Spleen (tissue), 13 donors: ENCODE measurements at places on chromosomes 16 and 17. TPM values are rescaled to one million over a fixed set of nuclear protein-coding genes. Genes with fewer than 3 reads are reported as not detected.

DNA sequence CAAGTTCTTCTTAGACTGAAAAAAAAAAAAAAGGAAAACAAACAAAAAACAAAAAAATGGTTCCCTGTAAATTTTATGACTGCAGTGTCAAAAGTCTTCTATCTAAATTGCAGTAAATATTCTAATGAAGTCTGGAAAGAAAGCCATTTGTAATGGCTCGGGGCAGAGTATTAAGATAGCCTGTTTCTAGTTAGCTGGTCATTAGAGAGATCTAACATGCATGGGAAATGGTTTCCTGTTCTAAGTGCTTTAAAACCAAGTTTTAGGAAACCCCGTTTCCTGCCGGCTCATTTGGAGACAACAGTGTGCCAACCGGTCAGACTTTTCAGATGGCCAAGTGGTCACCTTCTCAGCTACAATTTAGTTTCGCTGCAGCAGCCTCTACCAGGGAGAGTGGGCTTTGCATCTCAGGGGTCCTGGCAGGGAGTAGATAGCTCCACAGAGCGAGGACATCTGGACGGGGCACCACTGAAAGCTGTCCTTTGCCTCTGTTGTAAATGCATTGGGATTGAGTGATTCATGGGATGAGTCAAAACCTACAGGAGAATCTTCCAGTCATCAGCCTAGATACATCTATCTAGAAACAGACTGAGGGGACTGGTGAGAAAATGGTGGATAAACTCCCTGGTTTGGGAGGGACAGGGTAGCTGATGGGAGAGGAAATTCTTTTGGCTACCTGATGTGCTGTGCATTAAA, 473.2 kb upstream of the SALL1 start:
- no peak for DNase-seq

- peak; percentile 77 for DNase-seq
Observed at GRCh38 chr17:55641676-55642081, 81.0 kb downstream of the TMEM100 start.

DNA sequence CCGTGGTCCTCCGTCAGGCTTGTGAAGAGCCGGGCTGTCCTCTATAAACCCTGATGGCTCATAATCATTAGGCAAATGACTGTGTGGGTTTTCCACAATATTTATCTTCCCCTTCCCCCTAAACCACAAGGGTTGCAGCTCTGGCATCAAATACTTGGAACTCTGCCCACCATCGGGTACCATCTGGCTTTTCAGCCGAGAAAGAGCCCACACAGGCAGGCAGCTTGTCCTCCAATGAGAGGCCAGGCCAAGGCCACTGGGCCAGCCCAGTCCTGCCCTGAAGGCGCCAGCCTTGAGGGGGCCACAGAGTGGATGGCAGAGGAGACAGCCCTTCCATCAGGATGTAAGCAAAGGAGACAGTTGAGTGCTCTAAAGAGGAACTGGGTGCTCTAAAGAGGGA, 31.8 kb upstream of the NAT9 start:
- DNase-seq: no peak

DNA sequence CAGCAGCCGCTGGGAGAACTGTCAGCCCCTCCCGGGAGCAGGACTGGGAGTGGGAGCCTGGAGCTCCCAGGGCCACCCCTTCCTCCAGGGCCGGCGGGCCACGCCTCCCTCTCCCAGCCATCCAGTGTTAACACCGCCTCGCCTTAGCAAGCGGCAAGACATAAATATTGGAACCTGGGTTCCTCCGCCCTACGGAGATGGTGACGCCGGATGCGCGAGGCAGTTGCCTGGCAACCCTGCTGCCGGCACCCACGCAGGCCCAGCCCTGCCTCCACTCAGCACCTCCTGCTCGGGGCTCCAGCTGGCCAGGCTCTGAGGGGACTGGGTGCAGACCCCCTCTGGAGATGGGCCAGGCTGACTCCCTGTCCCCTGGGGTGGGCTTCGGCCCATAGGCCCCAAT, 27.4 kb upstream of the CACNA1H start:
- no peak for DNase-seq

DNA sequence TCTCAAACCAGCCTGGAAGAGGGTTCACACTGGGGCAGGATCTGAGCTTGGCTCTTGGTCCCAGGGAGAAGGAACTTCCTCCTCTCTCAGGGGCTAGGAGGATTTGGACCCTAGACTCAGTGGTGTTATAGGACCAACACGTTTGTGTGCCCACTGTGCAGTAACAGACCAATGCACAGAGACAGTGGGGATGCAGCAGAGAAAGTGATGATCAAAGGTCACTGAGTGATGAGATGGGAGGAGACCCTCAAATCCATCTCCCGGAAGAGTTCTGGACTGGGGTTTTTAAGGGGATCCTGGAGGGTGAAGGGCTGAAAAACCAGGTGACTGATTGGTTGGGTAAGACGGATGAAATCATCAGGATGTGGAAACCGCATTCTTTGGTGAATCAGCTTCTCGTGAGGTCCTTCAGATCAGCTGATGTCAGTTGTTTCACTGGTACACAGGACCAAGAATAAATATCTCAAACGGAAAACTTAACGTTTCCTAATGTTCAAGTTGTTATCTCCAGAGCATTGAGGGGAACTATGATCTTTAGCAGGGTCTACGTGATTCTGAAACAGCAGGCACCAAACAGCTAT, 3.3 kb upstream of the VAC14 start:
- DNase-seq: no peak

Gene TBC1D3B
- 1.3 TPM for polyA plus RNA-seq
